ENCODE measurements at places on chromosomes 2 and 18. TPM values are rescaled to one million over a fixed set of nuclear protein-coding genes. Genes with fewer than 3 reads are reported as not detected.

GRCh38 chr2:240479111-240479501 is 43.6 kb downstream of the GPC1 start:
- DNase-seq = no peak

GRCh38 chr2:239533569-239534316 is 132.9 kb upstream of the HDAC4 start:
- no peak for DNase-seq

- peak; percentile 71 for DNase-seq
Measured at GRCh38 chr2:43225093-43225787, 1.2 kb downstream of the ZFP36L2 start.

- no peak for DNase-seq
Measured at GRCh38 chr2:177036747-177037146, 175.8 kb upstream of the HNRNPA3 start.

- DNase-seq = no peak
Measured at GRCh38 chr2:189327879-189328847, 113.1 kb upstream of the WDR75 start.

DNA sequence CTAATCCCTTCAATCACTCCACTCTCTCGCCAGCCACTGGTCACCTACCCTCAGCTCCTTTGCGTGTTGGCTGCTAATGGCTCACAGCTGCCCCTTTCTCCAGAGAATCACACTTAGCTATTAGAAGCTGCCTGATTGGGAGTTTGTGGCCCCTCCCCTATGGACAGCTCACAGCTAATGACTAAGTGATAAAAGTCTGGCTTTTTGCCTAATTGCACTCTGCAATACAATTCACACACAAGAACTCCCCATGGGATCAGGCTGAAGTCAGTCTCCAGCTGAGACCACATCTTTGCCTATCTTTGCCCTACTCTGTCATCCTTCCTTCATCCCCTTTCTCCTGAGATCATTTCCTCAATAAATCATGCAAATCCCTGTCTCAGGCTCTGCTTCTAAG is 701.9 kb upstream of the RAB6C start:
- DNase-seq = no peak

- no peak for DNase-seq
Measured at GRCh38 chr2:167822690-167823465, 424.5 kb downstream of the STK39 start.

DNA sequence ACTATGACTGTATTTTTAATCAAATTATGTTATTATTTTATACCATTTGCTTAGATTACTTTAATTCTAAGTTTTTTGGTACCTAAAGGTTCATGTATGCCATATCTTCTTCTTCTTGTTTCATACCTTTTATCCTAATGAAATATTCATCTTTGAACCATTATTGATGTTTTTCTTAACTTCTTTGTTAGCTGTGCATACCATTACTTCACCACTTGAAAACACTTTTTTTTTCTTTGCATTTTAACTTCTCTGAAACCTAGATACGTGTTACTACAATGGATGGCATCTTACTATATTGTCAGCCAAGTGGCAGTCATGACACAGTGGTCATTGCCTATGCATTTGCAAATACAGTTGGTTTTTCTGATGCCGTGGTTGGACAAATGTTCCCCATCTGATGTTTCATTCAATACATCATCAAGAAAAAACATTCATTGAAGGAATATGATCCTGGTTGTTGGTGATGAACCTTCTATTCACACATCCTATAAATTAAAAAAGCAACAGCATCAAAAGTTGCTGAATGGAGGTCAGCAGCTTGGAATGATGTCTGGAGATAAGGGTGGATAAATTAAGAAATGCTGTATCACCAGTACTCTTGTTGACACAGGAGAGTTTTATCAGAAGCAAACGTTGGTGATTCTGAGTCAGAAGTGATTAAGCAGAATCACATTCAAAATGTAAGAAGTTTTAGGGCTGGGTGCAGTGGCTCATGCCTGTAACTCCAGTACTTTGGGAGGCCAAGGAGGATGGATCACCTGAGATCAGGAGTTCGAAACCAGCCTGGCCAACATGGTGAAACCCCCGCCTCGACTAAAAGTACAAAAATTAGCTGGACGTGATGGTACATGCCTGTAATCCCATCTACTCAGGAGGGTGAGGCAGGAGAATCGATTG is 7.4 kb downstream of the IL36A start:
- DNase-seq = no peak

GRCh38 chr18:77096936-77097886 is 35.4 kb downstream of the MBP start:
- no peak for DNase-seq

DNA sequence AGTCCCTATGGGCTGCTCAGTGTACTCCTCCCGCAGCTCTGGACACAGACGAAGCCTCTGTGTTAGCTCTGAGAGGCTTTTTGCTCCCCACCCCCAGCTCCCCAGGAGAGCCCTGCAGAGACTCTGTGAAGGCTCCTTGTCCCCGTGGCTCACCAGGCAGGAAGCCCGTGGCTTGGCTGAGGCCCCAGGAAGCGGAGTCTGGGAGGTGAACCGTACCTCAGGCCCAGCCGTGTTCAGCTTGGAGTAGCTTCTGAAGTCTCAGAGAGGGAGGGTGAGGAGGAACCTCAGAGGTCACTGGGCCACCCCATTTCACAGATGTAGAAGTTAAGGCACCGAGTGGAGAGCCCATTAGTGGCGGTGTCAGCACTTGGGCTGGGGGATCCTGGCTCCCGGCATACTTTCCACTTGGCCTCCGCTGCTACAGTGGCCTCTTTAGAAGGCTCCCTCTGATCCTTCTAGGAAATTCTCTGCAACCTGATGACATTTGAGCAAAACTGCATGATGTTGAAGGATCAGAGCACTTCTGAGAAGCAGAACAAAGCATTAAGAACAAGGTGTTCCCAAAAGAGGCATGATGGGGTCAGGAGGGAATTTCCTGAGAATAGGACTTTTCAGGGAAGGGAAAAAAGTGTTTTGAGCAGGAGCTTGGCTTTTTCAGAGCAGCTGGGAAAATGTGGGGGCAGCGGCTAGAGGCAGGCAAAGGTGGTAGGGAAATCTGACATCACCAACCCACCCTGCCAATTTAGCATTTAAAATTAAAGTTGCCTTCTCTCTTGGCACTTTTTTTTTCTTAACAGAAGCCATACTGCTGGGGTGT is 79.1 kb downstream of the MCFD2 start:
- no peak for DNase-seq

GRCh38 chr2:55012672-55013484 is 37.4 kb downstream of the RTN4 start:
- DNase-seq = no peak

DNA sequence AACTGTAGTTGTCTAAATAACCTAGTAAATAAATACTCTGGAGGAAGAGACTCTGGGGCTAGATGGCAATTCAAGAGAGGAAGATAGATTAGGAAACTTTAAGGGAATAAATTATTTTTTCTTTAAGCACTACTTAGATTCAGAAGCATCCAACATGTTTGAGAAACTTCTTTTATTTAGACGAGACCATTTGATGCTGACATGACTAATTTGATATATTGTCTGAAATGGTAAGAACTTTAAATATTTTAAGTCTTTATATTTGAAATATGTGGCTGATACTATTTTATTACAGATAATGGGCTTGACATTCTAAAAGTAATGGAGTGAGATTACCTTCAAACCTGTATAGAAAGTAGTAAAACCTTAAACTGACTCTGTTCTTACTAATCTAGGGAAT is 36.4 kb downstream of the PPIG start:
- no peak for DNase-seq

- DNase-seq = no peak
Measured at GRCh38 chr2:136534811-136535210, 230.5 kb upstream of the THSD7B start.

- DNase-seq = no peak
Measured at GRCh38 chr2:40955635-40956034, 503.7 kb upstream of the SLC8A1 start.

- DNase-seq = no peak
Measured at GRCh38 chr2:133640103-133640502, 71.8 kb upstream of the NCKAP5 start.

GRCh38 chr2:233492078-233492477 is 74.5 kb downstream of the USP40 start:
- no peak for DNase-seq

- no peak for DNase-seq
Measured at GRCh38 chr18:51630706-51631105, 433.2 kb upstream of the MEX3C start.

DNA sequence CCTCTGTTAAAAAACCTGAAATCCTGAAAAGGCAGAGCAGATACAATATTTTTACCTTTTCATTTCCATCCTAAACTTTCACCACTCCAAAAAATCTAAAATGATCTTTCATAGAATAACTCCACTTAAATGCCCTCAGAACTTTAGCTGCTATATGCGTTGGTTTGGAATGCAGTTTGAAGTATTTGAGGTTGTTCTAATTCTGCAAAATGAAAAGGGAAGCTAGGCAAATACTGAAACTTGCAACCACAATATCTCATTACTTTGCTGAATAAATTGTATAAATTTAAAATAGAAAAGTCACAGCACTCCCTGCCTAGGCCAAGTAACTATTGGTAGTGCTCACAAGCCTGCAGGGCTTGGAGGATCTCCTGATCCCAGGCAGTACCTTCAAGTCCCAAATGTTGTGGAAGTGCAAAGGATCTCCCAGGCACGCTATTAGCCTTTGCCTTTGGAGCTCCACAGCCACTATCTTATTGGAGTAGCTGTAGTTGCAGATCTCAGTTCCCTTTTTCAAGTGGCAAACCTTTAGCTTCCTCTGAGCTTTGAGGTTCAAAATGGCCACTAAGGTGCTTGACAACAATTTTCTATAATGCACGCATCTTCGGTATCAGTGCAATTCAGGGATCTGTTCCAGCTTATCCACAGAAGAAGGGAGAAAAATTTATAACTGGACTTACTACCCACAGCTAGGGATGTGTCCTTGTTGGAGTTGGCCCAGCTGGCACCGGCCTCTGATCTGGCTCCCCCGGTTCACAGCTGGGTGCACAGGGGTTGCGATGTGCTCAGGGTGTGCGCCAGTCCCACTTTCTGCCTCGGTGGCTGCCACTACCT is 43.4 kb upstream of the ANKRD62 start:
- DNase-seq = no peak

GRCh38 chr18:45518311-45519155 is 96.7 kb upstream of the SLC14A2 start:
- no peak for DNase-seq

- no peak for DNase-seq
Measured at GRCh38 chr2:7745369-7745768, 828.2 kb downstream of the RNF144A start.

GRCh38 chr2:17728210-17728609 is 25.4 kb downstream of the SMC6 start:
- DNase-seq = no peak

The DSEL gene
- 0.46 TPM for total RNA-seq

The TUBA4A gene
- 175 TPM for total RNA-seq

The FAP gene
- total RNA-seq = not detected

The IL1RN gene
- total RNA-seq = 2.3 TPM

The OR6B2 gene
- total RNA-seq = not detected

The PARD3B gene
- 0.26 TPM for total RNA-seq

The GPR35 gene
- total RNA-seq = 8.4 TPM

The EGR4 gene
- total RNA-seq = 0.55 TPM

The GLB1L gene
- total RNA-seq = 2.6 TPM

The UGT1A4 gene
- not detected for total RNA-seq

The FLACC1 gene
- 1.8 TPM for total RNA-seq

The CCDC93 gene
- 33.5 TPM for total RNA-seq

The TMEM198 gene
- total RNA-seq = 6.0 TPM

The CGREF1 gene
- total RNA-seq = 2.7 TPM

The ACVR1C gene
- total RNA-seq = 0.66 TPM

The IL36G gene
- not detected for total RNA-seq

The BCL11A gene
- total RNA-seq = 0.07 TPM

The C2orf66 gene
- not detected for total RNA-seq

The FTCDNL1 gene
- 5.2 TPM for total RNA-seq

The IRS1 gene
- 3.9 TPM for total RNA-seq

The CHRNG gene
- not detected for total RNA-seq

The TMEM17 gene
- 0.84 TPM for total RNA-seq

The PARD6G gene
- total RNA-seq = 0.48 TPM

All from CD8-positive, alpha-beta memory T cell (primary cell).